ENCODE measurements at places on chromosomes 7 and 10.

GRCh38 chr10:126157189-126157588 is 231.1 kb downstream of the ADAM12 start:
- DNase-seq = no peak

DNA sequence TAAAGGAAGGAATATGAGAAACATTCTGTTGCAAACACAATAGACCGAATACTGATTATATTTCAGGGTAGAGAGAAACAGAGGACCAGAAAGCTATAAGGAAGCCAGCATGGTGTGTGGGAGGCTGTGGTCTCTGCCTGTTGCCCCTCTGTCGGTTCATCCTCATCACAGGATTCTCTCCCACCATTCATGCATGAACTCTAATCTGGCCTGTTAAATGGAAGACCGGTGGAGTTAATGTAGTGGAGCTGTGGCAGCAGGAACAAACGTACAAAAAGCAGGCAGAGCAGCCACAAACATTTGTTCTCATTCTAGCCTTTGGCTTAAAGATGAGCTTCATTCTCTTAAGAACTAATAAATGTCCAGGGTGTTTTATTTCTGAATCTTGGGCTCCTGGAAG is 902.4 kb downstream of the LRMDA start:
- no peak for DNase-seq

DNA sequence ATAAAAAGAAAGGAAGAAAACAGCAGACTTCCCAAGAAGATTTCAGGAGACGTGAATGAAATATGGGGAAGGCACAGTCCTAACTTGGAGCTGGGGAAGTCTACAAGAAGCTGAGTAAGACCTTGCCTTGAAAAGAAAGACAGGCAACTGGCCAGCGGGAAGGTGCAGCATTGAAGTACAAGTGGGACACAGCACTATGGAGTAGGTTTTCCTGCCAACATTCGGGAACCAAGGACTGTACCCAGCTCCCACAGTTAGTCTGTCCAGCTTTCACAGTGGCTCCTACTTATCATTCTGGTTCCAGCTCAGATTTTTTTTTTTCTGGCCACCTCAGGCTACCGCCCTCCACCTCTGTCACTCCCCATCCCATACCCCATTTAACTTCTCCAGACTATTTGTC is 10.0 kb downstream of the HPS1 start:
- no peak for DNase-seq

- DNase-seq = no peak
These were observed 85.5 kb downstream of the ZNRF2 start for GRCh38 chr7:30369879-30370278.

- DNase-seq = no peak
These were observed 196.6 kb upstream of the PLPP4 start for GRCh38 chr10:120260456-120260855.

GRCh38 chr10:60732807-60733516 is 45.3 kb upstream of the CDK1 start:
- DNase-seq = peak; percentile 94

GRCh38 chr10:1674501-1674900 is 62.8 kb downstream of the ADARB2 start:
- DNase-seq = no peak

DNA sequence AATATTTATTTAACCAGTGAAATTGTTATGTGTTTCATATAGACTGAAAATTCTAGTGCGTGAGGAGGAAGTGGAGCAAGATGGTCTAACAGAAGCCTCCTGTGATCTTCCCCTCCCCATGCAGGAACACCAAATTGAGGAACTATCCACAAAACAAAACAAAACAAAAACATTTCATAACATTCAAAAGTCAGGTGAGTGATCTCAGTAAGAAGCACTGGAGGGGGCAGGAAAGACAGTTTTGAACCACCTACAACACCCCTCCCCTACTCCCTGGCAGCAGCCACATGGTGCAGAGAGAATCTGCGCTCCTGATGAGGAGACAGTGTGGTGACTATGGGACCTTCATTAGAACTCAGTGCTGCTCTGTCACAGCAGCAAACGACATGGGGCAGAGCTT is 221.9 kb upstream of the SEMA3C start:
- no peak for DNase-seq

- DNase-seq = no peak
These were observed 459.8 kb downstream of the IPMK start for GRCh38 chr10:57807906-57808305.

DNA sequence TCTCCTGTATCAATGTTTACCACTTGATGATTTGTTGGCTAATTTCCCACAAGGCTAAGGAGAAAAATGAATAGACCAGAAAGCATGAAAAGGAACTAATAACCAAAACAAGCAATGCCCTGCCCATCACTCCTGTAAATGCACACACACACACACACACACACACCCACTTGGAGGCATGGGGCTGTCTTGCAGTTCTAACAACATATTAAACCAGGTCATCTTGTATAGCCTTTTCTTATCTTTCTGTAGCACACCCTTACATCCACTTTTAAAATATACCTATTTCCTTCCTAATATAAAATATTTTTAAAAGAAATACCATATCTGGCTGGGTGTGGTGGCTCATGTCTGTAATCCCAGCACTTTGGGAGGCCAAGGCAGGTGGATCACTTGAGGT is 105.3 kb downstream of the CTTNBP2 start:
- DNase-seq = no peak

DNA sequence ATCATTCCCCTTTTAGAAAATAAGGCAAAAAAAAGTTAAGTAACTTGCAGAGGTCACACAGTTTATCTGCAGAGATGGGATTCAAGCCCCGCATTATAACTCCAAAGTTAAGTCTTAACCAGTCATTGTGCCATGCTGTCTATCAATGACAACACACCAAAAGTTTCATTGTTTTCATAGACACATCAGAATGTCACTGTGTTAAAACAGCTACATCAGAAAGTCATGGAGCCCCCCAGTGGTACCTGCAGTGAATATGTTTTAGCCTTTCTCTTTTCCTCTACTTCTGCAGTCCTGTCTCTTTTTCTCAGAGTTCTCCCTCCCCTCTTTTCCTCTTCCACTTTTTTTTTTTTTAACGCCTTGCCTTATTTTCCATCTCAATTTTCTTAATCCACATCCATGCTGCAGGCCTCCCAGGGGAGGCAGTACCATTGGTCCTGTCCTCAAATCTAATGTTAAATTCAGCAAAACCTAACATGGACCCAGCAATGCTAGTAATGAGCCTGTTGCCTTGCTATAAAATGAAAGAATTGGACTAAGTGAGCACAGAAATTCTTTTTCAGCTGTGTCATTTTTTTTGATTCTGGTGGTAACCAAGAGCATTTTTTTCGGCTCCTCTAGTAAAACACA is 3.8 kb upstream of the NRCAM start:
- DNase-seq = no peak

GRCh38 chr7:47792521-47793121 is 155.6 kb downstream of the PKD1L1 start:
- DNase-seq = peak; percentile 42

DNA sequence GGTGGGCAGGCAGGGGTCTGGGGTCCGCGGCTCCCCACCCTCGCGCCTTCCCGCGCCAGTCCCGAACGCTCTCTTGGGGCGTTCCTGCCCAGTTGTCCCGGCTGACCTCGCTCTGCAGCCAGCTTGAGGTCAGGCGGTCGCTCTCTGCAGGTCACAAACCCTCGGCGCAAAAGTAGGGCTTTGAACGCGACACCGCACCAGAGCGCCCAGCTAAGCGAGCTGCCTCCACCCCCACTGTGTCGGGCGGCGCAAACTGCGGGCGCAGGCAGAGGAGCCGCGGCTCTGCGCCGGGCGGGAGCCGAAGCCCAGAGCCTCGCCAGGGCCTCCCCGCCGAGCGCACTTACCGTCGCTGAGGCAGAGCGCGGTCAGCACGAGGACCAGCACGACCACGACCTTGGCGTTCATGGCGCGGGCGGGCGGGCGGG is 284 bp downstream of the CXCL12 start:
- no peak for DNase-seq

DNA sequence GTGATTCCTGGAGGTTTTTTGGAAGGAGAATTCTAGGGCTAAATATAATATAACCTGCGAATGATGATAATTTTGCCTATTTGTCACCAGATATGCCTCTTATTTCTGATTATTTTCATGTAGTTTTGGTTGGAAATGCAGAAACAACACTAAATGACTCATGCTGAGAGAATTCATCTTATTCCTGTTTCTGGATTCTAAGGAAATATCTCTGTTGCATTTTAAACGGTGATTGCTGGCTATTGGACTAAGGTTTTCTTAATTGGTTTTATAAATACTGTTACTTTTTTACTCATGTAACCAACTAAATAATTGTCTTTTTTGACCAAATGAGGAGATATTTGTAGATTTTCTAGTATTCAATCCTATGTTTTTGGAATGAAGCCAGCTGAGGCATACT is 204.9 kb upstream of the NPSR1 start:
- DNase-seq = no peak

GRCh38 chr7:17488829-17489228 is 190.4 kb downstream of the AHR start:
- DNase-seq = no peak

DNA sequence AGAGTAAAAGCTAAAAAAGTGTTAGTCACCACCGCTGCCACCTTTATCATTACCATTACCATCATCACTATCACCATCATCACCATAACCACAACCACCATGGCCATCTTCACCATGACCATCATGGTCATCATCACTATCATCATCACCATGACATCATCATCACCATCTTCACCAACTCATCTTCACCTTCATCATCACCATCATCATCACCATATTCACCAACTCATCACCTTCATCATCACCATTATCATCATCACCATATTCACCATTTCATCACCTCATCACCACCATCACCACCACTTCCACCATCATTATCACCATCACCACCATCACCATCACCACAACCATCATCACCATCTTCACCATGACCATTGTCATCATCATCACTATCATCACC is 46.5 kb upstream of the PDGFA start:
- no peak for DNase-seq

- DNase-seq = no peak
These were observed 107.4 kb upstream of the KMT2E start for GRCh38 chr7:104906556-104906955.

- DNase-seq = no peak
These were observed 55.0 kb downstream of the GBF1 start for GRCh38 chr10:102300278-102300843.

GRCh38 chr10:70567603-70568002 is 34.9 kb downstream of the PRF1 start:
- DNase-seq = peak; percentile 33

GRCh38 chr7:15985587-15986384 is 299.3 kb upstream of the MEOX2 start:
- no peak for DNase-seq

GRCh38 chr7:18874880-18875279 is 242.6 kb downstream of the TWIST1 start:
- no peak for DNase-seq

GRCh38 chr7:152180048-152180447 is 154.6 kb downstream of the GALNT11 start:
- DNase-seq = no peak

GRCh38 chr10:11610826-11611247 is 613 bp downstream of the USP6NL start:
- DNase-seq = peak; percentile 48

- DNase-seq = no peak
These were observed 355.5 kb downstream of the CDC14C start for GRCh38 chr7:49279891-49280290.

DNA sequence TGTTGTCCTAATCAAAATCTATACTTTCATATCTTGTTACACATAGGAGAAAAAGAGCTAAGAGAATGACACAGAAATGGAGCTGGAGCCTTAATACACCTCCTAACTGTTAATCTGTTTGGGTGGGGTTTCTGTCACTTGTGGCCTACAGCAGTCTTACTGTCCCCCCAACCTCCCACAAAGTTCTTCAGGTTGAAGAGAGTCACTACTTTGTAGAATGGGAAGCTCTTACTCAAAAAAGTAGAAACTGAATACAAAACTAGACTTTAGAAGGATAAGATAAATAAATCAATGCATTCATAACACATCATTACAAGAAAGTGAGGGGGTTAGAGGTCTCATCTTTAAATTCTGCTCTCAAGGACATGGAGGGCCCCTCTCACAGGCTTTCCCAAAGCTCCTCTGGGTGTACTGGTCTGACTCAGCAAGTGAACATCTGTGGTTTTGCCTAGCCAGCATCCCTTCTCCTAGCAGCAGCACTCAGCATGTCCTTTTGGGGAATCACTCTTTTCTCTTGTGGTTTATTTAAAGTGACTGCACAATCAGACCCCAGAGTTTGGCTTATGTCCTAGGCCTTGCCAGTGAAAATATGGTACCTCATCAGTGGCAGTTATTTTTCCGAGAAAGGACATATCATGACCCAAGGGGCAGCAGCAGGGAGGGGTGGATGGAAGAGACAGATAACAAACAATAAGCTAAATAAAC is 2.0 kb upstream of the BLVRA start:
- no peak for DNase-seq

DNA sequence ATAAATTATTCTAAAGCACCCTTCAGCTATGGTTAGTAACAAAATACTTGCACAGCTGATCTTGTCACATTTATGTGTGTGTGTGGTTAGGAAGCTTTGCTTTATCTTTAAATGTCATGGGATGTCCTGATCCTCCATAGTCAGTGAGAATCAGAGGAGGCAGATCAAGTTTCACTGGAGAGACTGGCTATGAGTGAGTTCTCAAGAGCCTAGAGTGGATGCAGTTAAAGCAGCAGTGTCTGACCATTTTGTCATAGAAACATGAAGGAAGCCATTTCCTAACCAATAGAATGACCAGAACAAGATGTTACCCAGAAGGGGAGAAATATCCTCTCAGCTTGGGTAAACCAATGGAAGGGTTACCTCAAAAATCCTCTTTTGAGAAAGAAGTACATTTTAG is 207.2 kb upstream of the DKK1 start:
- no peak for DNase-seq

DNA sequence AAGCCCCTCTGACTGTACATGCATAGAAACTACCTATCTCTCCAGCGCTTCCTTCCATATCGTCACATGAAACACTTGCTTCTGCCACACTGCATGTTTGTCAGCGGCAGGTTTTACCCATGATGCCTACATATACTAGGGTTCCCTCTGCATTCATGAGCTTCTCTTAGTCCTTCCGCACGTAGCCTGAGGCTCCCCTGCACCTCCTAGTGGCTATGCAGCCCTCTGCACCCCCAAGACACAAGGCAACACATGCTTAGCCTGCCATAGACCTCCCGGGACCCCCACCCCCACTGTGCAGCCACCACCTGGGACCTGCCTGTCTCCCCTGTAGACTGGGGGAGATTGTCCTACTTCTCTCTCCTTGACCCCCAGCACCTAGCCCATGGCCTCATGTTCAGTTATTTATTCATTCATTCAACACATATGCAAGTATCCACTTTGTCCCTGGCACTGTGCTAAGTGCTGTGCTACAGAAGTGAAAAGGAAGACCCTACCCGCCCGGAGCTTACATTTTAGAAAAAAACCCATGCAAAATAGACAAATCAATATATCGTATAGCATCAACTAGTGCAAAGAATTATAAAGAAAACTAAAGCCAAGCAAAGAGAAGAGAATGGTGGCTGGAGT is 23.5 kb downstream of the TMEM273 start:
- DNase-seq = peak; percentile 68

DNA sequence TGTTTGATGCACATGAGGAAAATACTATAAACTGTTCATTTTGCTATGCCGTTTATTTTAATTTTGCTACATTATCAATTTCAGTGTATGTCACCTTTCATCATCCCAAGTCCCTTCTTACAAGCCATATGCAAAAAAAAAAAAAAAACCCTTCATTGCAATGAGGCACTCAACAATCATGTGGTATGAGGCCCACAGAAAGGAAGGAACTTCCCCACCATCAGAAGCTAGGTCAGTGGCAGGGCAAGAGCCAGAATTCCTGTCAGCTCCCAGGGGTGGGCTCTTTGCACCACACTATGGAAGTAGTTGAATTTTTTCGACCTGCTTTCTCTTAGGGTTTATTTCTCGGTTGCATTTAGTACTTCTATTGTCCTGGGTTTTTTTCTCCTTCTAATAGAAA is 75.4 kb downstream of the NOC3L start:
- DNase-seq = no peak
